ENCODE measurements at places on chromosomes 3 and 15.

GRCh38 chr3:181696626-181697230, 15.0 kb upstream of the SOX2 start:
- DNase-seq, result no peak

- DNase-seq, result no peak
Measured at GRCh38 chr3:189401196-189401595, 229.4 kb downstream of the TPRG1 start.

DNA sequence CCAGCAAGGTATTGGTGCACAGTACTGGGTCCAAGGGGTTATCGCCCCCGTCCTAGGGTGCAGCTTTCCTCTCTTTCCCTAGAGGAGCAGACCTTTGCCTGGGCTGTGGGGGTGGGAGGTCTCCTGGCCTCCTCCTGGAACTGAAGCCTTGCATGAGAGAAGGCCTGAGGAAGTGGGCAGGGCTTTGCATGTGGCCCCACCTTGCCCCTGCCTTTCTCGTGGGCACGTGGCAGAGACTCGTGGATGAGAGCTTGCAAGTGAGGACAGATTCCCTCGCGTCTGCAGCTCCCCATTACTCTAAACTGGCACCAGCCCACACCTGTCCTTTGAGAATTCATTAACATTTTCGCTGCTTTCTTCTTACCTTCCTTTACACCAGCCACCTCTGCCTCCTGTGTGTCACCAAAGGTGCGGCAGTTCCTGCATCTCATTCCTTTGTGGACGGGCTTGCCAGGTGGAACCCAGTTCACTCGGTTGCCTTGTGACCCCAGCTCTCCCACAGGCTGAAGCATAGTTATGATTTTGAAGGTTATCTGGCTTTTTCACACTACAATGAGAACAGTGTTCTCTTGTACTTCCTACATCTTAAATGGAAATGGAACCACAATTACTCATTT, 40.9 kb upstream of the NR2C2 start:
- DNase-seq, result no peak

DNA sequence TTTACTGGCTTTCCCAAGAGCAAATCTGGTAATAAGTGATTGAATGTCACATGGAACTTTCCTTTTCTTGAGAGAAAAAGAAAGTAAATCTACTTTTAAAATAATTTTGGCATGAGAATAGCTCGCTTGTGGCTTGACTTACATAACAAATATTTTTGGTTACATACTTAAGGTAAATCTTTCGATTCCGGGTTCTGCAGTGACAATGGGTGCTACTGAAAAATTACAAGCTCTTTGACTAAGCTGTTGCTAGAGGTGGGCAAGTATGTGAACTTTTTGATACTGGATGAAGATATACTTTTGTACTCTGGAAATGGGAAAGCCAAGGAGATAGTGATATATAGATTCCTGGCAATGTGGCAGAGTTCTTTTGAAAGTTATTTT, 51.9 kb upstream of the OTOL1 start:
- DNase-seq, result no peak

- peak; percentile 8 for DNase-seq
Measured at GRCh38 chr15:50055750-50056157, 63.3 kb downstream of the ATP8B4 start.

GRCh38 chr3:173770011-173770410, 372.5 kb downstream of the NLGN1 start:
- DNase-seq, result peak; percentile 21

DNA sequence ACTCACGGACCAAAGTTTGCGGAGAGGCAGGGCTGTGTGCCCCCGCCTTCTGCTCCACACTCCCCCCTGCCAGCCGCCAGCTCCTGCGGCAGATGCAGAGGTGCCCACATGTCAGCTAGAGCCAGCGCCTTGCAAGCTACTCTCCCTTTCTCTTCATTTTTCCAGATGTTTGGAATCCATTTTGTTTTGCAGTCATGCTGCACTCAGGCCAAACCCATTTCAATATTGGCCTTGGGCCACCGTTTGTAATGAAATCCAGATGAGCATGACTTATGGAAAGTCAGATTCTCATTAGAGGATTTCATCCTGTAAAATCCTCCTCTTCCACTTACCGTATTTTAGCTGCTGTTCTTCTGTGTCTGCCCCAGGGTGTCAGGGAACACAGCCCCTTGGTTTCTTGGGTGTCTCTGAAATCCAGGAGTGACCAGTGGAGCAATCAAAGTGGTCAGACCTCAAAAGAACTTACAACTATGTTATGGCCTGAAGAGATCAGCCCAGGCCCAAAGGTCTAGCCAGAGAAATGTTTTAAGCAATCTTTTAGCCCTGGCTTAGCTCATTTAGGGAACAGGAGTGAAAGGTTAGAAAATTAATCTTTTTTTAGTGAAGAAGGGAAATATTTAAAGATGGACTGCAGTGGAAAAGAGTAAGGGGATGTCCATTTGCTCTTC, 65.8 kb downstream of the AAGAB start:
- peak; percentile 75 for DNase-seq

- DNase-seq, result peak; percentile 2
Measured at GRCh38 chr3:166283840-166284239, 446.6 kb upstream of the BCHE start.

DNA sequence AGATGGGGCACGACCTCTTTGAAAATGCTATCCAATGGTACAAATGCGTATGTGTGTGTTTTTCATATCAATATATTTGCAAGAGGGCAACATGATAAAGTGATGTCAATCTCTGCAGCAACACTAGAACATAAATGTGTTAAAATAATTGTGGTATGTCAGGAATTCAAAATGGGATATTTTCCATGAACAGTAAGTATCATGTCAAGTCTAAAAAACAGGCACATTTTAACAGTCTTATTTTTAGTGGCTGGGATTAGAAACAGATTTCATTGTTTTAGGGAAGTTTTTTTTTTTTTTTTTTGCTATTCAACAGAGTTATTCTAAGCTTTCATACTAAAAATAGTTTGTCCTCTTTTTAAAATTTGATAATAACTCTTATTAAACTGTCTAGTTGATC, 209.8 kb downstream of the GAP43 start:
- peak; percentile 58 for DNase-seq

DNA sequence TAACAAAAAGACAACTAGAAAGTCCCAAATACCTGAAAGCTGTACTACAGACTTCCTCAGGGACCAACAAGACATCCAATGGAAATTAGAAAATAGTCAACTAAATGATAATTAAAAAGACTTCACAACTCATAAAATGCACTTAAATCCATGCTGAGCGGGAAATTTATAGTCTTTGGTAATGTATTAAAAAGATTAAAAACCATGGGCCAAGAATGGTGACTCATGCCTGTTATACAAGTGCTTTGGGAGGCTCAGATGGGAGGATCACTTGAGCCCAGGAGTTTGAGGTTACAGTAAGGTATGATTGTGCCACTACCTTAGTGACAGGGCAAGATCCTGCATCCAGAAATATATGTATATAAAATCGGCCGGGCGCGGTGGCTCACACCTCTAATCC, 45.0 kb downstream of the CPEB1 start:
- no peak for DNase-seq

DNA sequence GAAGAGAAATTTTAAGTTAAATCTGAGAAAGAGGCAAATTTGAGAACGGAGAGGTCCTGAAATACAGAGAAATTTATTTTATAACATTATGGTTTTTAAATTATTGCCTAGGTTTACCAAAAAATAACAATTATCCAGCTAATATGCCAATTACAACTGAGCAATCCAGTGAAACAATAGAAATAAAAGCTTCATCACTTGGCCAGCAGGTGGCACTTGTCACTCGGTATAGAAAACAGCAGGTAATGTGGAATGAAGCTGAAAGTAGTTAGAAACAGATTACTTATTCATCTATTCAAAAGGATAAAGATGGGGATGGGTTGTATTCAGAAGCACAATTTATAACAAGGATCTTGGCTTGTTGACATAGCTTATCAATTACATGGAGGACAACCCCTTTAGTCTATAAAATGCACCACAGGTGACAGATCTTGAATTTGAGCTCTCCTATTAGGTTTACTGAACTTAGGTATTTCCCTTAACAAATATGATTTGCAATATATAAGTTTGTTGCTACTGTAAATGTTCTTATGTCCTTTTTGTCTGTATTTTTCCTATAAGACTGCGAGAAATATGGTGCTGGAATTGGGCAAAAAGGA, 70.1 kb upstream of the GUCA1C start:
- peak; percentile 43 for DNase-seq

- DNase-seq, result no peak
Measured at GRCh38 chr3:123682781-123683504, 98.1 kb upstream of the HACD2 start.

- no peak for DNase-seq
Measured at GRCh38 chr3:61901986-61902385, 340.6 kb downstream of the PTPRG start.

DNA sequence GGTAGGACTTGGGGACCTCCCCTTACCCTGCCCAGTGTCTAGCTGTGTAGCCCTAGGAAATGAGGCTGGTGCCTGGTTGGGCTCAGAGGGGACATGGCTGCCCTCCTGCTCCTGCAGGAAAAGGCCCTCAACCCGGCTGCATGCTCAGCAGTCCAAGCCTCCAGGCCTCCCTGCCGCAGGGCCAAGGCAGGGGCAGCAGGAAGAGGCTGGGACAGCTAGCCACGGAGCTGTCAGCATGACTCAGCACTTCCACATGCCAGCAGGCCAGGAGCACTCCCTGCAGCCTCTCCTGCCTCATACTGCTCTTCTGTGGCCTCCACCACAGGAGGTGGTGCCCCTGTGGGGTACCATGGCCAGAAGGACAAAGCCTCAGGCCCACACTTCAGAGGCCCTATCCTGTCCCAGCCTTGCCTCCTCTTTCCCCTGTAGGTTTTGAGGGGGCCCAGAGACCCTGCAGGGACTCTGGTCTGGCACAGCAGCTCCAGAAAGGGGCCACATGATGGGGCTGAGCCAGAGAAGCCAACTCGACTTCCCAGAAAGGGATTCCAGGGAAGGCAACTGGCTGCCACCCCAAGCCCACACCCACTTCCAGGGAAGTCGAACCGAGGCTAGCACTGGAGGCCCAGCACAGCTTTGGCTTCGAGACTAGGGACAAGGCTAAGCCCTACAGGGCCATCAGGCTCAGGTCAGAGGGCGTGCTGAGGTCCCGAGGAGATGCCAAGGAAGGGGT, 19.5 kb downstream of the TKT start:
- peak; percentile 95 for DNase-seq

Data from GM03348 (cell line).